ENCODE measurements at places on chromosomes 5 and 9. TPM values are rescaled to one million over a fixed set of nuclear protein-coding genes. Genes with fewer than 3 reads are reported as not detected.

DNA sequence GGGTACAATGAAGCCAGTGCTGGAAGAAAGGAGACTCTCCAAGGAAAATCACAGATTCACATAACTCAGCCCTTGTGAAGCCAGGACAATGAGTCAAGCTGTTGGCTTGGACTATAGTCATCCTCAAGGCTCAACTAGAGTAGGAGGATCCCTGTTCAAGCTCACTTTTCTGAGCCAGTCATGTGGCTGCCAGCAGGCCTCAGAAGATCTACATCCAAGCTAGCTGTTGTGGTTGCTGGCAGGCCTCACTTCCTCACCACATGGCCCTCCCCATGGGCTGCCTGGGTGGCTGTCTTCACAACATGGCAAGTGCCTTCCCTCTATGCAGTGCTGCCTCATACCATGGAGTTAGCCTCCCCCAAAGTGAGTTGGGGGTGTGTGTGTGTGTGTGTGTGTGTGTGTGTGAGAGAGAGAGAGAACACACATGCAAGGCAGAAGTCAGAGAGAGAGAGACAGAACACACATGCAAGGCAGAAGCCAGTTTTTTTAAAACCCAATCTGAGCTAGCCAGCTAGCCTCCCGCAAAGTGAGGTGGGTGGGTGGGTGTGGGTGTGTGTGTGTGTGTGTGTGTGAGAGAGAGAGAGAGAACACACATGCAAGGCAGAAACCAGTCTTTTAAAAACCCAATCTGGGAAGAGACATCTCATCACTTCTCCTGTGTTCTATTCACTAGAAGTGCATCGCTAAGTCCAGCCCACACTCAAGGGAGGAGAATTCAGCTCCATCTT is 17.1 kb downstream of the SCAI start:
- peak; percentile 77 for DNase-seq

DNA sequence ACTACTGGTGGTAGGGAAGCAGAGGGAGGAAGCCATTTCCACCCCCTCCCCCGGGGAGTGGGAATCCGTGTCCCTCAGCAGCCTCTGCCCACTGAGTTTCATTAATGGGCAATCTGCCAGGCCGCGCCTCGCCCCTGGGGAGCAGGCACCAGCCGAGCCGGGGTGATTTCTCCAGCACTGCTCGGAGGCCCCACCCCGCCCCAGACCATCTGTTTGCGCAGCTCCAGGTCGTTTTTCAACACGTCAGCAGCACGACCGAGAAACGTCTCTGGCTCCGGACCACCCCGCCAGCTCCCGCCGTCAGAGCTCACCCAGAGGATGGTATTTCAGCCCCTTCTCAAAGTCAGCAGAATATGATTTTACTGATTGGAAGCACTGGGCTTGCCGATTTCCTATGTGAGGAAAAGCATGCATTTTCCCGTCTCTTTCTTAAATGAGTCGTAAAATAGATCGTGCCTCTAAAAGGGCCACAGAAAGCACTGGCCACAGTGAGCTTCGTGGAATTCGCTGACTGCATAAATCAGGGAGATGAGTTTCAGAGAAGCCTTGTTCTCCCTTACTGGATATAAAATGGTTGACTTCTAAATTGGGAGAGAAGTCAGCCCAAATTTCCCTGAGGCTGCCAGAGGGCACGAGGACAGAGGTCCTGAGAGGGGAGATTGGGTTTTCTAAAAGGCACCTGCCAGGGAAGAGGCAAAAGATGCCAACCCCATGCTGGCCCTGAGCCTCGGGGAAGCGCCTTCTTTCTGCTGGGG is 47.0 kb downstream of the OLFM1 start:
- DNase-seq = no peak

DNA sequence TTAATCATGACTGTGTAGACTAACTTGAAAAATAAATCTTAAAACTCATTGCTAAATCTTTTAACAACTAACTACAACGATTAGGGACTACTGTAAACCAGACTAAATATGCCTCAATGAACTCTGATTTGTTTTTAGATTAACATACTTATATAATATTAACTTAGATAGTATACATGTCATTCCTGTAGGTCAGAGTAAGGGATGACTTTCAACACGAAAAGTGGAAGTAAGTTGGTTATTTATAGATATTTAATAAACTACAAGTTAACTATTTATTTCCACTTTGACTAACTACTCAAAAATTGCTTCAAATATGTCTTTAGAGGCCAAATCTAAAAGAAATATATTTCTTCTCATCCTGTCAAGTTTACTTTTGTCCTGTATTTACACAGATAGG is 795.6 kb downstream of the PTPRD start:
- no peak for DNase-seq

The CYSRT1 gene
- 1.0 TPM for polyA plus RNA-seq

GRCh38 chr5:67530609-67531255 is 334.1 kb upstream of the CD180 start:
- DNase-seq = no peak

The SYNPO gene
- 6.9 TPM for polyA plus RNA-seq

DNA sequence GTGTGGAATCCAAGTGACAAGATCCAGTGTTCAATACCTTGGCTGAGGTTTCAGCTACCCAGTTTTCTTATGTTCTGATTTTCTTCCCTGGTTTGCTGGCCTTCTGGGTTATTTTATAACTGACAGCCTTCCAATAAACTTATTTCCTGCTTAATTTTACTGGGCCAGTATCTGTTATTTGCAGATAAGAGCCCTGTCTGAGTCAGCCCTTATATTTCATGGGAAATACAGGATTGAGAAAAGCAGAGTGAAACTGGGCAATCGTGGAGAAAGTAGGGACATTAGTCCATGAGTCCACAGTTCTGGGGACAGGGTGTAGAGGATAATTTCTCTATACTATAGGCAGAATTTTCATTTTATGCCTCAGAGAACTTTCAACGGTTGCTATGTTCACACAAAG is 32.3 kb downstream of the TMEM167A start:
- DNase-seq = no peak

The OR1J2 gene
- not detected for polyA plus RNA-seq

The IRX1 gene
- polyA plus RNA-seq = 11.8 TPM

The PAPPA gene
- polyA plus RNA-seq = 0.04 TPM

- no peak for DNase-seq
Measured at GRCh38 chr5:67453111-67453905, 256.7 kb upstream of the CD180 start.

DNA sequence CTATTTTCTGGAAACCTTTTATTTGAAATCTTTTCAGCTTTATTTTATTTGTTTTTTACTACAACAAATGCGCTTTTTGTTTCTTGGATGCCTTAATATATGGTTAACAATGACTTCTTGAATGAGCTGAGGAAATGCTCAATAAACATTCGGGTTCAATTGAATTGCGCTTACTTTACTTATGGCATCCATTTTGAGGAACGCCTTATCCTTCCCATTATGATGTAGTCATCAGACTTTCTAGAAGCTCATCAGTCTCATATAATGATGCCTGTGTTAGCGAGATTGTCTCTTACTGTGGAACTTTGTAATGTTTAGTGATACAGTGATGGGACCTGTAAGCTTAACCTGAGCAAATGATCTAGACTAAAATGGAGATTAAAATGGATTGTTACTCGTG is 916 bp downstream of the SHLD3 start:
- no peak for DNase-seq

The SLC28A3 gene
- 0.10 TPM for polyA plus RNA-seq

DNA sequence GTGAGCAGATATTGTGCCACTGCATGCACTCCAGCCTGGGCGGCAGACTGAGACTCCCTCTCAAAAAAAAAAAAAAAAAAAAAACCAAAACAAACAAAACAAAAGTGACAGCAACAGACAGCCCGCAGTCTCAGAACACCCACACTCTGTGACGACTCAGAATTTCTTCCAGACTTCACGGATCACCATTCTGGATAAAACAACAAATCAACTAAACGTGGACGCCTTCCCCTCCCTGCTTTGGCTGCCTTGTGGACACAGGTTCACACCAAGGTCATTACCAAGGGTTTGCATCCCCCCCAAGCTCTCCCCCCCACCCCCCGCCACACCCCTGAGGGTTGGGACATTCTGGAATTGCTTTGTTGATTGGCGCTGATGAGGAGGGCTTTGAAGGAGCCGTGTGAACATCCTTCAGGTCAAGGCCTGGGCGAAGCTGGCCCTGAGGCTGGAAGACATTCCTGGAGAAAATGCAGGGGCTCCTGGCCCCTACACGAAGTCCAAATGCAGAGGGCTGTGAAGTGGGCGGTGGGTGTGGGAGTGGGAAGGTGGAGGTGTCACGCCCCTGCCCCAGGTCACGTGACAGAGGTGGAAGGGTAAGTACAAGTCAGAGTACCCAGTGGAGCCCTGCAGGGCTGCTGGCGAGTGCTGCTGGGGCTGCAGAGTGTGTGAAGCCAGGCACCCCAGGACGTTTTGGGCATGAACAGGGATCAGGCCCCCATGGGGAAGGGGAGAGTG is 10.1 kb downstream of the LCN10 start:
- DNase-seq = no peak

- DNase-seq = no peak
Measured at GRCh38 chr5:148543727-148544126, 110.6 kb downstream of the HTR4 start.

The NKD2 gene
- not detected for polyA plus RNA-seq

DNA sequence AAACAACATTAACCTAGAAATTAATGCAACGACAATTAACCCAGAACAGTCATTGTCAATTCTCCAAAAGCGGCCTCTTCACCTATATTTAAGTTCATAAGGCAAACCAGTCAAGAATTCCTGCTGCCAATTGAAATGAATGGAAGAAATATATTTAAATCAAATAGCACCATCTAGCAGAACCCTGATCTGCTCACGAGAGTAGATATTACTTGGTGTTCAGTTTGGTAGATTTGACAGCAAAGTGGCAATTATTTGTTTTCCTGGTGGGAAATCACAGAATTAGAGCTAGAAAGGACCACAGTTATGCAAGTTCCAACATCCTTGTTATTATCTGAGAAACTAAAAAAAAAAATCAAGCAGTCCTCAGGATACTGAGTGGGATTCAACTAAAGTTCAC is 2.3 kb downstream of the SSBP2 start:
- DNase-seq = no peak

The LECT2 gene
- not detected for polyA plus RNA-seq

- DNase-seq = peak; percentile 20
Measured at GRCh38 chr5:93092349-93093105, 488.5 kb downstream of the NR2F1-AS1 start.

The DNM1 gene
- 1.3 TPM for polyA plus RNA-seq

The PLEKHG4B gene
- polyA plus RNA-seq = not detected

The ACER2 gene
- 0.08 TPM for polyA plus RNA-seq

GRCh38 chr9:99005651-99006050 is 61.9 kb downstream of the COL15A1 start:
- no peak for DNase-seq

DNA sequence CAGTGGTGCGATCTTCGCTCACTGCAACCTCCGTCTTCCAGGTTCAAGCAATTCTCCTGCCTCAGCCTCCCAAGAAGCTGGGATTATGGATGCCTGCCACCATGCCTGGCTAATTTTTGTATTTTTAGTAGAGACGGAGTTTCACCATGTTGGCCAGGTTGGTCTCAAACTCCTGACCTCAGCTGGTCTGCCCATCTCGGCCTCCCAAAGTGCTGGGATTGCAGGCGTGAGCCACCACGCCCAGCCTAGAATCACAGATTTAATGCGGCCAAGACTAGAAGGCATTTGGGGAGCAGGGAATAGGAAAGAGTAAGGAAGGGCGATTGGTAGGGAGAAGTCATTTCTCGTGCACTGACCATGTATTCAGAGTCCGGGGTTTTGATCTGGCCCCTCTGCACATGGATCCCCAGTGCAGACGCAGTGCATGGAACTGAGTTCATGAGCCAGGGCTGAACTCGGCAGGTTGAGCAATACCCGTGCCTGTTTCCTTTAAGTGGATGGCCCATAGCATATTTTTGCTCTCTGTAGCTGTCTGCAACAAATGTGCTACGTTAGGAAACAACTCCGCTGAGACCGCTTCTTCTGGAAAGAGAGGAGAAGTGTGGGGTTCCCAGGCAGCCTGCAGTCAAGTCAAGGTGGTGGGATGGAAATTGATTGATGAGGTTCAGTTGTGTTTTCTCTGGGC is 3.4 kb upstream of the HMCN2 start:
- DNase-seq = no peak

The RBM22 gene
- 33.9 TPM for polyA plus RNA-seq

The DEPDC1B gene
- polyA plus RNA-seq = 17.6 TPM

The MAMDC4 gene
- 3.0 TPM for polyA plus RNA-seq

The TOPORS gene
- polyA plus RNA-seq = 5.3 TPM

GRCh38 chr5:68746643-68747420 is 347.0 kb upstream of the SLC30A5 start:
- no peak for DNase-seq

DNA sequence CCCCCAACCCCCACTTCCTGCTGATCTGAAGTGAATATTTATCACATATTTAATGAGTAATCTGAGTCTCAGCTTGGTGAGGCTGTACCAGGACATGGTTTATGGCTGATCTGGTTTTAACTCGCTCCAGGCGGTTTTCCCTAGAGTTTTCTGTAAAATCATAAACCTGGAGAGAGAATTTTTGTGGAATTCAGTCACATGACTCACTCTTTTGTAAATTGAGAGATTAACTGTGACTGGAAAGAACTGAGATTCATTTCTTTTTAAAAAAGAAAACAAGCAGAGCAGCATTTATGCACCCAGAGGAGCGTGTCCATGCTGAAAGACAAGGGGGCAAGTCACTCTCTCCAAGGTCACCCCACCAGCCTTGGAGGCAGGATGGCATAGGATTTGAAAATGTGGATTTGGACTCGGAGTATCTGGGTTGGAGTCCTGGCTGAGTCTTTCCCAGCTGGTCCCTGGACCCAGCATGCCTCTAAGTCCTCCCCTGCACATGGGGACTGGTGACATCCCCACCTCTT is 81.8 kb downstream of the ZNF618 start:
- DNase-seq = peak; percentile 85

The TPPP gene
- 0.16 TPM for polyA plus RNA-seq

GRCh38 chr5:40677456-40677855 is 2.3 kb upstream of the PTGER4 start:
- DNase-seq = no peak

Measured in foreskin keratinocyte (primary cell).